GM23248 (cell line): ENCODE measurements at places on chromosomes 1 and 21.
A peak's percentile ranks its signal among the peaks of the same experiment; 100 is the strongest.

- DNase-seq: peak; percentile 58
Observed at GRCh38 chr1:10610901-10611600, 136.3 kb downstream of the PEX14 start.

DNA sequence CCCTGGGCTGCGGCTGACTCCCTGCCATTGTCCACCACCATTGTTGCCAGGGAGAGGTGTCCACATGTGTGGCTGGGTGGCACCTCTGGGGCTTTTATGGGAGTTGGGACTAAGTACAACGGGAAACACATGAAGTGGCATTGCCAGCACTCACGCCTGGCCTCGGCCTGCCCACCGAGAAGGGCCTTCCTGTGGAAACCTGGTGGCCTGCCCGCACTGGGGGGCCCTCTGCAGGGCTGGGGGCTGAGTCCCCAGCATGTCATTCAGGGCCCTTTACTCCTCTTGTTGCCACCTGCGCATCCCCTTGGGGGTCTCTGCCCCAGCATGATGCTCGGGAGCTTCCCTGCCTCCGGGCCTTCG is 35.5 kb upstream of the RUNX3 start:
- DNase-seq: no peak

DNA sequence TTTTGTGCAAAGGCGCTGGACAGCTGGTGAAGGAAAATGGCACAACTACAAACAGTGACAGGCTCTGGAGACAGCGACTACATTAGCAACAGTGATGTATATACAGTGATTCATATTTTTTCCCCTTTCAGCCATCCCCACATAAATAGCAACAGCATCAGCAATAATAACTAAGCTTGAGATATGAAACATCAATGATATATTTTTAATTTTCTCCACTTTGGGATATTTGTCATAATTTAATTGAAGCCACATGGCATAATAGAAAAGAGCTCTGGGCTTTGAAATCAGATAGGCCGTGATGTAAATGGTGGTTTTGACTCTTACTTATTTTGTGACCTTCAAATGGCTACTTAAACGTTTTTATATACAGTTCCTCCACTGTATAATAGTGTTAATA is 764.3 kb upstream of the PRMT6 start:
- DNase-seq: no peak

- DNase-seq: no peak
Observed at GRCh38 chr1:47209091-47209490, 19.3 kb upstream of the PDZK1IP1 start.

- DNase-seq: no peak
Observed at GRCh38 chr1:186799689-186800054, 29.1 kb upstream of the PLA2G4A start.
